T follicular helper cell (primary cell): ENCODE measurements at places on chromosomes 5 and 9.

DNA sequence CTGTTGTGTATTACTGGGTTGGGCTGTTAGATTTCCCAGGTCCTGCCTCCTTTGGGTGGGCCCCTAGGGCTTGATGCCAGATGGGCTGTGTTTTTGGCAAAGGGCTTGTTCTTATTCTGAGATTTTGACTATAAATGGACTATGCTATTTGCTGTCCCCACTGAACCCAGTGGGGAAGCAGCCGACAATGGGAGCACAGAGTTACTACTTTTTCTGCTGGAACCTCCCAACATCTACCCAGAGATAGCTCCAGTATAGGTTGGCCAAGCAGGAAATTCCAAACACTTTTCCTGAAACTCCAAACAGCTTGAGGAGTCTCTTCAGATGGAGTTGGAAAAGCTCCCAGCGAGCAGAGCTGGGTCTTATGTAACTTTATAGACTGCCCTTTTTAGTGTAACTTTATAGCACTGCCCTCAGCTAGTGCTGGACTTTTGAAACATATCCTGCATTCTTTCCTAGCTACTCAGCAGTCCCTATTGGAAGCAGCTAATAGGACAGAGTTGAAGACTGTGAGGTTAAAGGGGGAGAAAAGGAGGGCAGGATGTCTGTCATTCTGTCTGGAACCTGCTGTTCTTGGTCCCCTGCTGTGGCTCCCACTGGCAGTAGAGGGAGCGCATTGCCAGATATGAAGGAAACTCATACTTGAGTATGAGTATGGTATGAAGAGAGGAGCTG lies 21.0 kb downstream of the RUSC2 start:
- no peak for DNase-seq

DNA sequence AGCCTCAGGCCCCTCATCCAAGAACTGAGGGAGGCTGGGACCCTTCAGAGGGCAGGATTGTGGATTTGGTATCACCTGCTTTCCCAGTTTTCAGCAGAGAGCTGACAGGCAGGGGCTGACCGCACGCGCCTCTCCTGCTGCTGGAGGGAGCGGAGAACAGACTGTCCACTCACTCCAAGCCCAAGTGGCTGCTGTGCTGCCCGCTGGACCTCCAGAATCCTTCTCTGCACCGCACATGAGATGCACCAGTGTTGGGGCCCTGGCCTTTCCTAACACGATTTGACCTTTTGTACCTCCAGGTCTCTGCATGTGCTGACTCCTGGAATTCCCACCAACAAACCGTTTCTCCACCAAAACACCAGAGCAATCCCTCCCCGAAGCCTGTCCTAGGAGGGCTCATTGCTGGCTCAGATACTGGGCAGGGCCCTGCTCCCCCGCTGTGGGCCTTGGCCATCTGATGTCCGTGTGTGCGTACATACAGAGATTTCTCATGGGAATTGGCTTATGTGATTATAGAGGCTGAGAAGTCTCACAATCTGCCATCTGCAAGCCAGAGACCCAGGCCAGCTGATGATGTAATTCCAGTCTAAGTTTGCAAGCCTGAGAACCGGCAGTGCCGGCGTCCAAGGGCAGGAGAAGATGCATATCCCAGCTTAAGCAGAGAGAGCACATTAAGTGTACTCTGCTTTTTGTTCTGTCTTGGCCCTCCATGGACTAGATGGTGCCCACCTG lies 141.7 kb downstream of the GADD45G start:
- no peak for DNase-seq

DNA sequence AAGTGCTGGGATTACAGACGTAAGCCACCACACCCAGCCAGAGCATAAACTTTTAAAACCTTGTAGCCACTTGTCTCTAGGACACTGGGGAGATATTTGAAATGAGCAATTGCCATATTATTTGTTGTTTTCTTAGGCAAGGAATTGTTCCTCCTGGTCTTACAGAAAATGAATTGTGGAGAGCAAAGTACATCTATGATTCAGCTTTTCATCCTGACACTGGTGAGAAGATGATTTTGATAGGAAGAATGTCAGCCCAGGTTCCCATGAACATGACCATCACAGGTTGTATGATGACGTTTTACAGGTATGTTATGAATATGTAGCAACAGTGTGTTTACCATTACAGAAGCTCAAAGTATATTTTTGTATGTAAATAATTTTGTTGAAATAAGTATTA lies 30.5 kb downstream of the SFXN1 start:
- no peak for DNase-seq

DNA sequence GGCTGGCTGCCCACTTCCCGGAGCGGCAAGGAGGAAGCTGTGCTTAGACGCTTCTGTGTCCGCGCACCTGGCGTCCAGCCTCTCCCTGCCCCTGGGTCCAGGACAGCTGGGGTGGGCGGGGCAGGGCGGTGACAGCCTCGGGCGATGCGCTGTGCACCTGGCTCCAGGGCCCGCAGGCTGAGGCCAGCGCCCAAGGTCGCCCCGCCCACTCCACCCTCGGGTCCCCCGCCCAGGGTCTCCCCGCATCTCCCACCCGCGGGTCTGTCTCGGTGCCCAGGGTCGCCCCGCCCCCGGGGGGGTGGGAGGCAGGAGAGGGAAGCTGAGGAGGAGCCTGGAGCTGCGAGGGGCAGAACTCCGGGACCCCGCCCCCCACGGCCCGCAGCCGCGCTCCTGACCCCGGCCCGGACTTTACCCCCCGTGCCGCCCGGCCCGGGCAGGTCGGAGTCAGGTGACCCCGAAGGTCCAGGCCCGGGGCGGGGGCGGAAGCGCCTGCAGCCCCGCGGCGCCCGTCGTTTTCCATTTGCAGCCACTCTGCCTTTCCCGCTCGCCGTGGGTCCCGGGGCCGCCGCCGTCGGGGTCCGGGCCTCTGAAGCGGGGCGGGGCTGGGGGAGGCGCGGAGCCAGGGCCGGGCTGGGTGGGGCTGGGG lies at the start of gene ENTPD8:
ENTPD8 (minus strand) TSS at position 69 of the 646 bp plus-strand sequence. CDS start 3,072 bp downstream, outside the sequence.
- DNase-seq, result no peak
